Jurkat, Clone E6-1 (cell line): ENCODE measurements at places on chromosomes 12 and 14.

- no peak for DNase-seq
These were observed 16.5 kb downstream of the BDKRB2 start for GRCh38 chr14:96221109-96221650.

DNA sequence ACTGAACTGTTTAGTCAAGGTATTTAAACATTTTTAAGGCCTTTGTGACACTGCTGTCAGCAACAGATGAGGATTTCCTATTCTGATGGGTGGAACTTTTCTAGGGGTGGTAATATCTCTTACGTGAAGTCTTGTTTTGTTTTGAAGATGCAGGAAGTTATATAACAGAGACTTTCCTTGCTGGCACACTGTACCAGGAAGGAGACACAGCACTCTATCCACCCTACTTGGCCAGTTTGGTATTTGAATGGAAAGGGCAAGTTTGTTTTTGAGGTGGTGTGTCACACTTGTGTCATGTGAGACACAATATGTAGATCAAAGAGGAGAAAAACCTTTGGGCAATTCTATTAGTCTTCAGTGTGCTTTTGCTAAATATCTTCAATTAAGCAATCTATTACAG is 51.6 kb upstream of the SRP54 start:
- DNase-seq = no peak

GRCh38 chr14:37023875-37024565 is 148.4 kb downstream of the SLC25A21 start:
- no peak for DNase-seq

- peak; percentile 14 for DNase-seq
These were observed 30.1 kb downstream of the NRDE2 start for GRCh38 chr14:90301668-90302090.

GRCh38 chr14:101957406-101958234 is 6.8 kb upstream of the DYNC1H1 start:
- DNase-seq = no peak

DNA sequence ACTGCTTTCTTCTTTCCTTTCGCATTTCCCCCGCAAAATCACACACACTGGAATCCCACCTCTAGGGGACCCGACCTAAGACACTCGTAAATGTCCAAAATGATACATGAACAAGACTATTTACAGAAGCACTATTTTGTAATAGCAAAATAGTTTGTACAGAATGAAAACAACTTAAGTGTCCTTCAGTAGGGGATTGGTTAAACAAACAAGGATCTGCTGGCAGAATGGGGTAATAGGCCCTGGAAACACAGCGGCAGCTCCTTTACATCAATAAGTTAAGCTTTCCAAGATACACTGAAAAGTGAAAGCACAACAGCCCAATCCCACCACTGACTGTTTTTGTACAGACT is 48.8 kb downstream of the LTBP2 start:
- no peak for DNase-seq

GRCh38 chr14:95072310-95072905 is 84.9 kb downstream of the DICER1 start:
- no peak for DNase-seq

- no peak for DNase-seq
These were observed 93.0 kb downstream of the TMTC1 start for GRCh38 chr12:29690728-29691127.

DNA sequence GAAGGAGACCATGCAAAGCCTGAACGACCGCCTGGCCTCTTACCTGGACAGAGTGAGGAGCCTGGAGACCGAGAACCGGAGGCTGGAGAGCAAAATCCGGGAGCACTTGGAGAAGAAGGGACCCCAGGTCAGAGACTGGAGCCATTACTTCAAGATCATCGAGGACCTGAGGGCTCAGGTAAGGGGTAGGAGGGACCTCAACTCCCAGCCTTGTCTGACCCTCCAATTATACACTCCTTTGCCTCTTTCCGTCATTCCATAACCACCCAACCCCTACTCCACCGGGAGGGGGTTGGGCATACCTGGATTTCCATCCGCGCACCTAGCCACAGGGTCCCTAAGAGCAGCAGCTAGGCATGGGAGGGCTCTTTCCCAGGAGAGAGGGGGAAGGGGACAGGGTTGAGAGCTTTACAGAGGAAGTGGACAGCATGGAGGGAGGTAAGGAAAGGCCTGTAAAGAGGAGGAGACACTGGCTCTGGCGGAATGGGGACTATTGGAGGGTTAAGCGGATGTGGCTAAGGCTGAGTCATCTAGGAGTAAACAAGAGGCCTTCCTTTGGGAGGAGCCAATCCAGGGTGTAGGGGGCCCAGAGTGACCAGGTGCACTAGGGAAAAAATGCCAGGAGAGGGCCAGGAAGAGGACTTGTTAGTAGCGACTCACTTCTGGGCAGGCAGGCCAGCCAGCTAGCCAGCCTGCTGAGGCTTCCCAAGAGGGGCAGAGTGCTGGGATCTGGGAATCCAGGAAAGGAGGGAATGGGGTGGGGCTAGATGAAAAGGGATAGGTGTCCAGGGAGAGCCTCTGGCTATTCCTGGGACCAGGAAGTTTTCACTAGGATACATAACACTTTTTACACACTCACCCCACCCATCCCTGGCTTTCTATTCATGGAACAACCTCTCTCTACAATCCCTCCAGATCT is 754 bp downstream of the KRT18 start:
- DNase-seq = no peak
